ENCODE measurements at places on chromosomes 2 and 18.

GRCh38 chr18:627231-627630, 30.2 kb upstream of the TYMS start:
- DNase-seq: no peak

GRCh38 chr2:28960401-28960800, 20.7 kb upstream of the TOGARAM2 start:
- DNase-seq: no peak

DNA sequence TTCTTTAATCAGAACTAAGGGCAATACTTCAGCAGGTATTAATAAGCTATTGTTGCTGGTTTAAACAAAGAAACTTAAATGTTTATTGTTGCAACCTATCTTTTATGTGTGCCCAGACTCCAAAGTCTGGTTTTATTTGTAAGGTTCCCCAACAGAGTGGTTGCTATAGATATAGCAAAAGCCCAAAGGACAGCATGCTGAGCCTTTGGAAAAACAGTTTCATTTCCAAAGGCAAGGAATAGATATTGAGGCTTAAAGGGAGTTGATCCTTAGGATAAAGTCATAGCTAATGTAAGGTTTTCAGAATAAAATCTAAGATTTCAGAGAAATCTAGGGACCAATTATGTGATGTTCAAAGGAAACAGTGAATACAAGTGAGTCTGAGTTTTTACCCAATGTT, 413.2 kb upstream of the SLC14A2 start:
- DNase-seq: no peak

DNA sequence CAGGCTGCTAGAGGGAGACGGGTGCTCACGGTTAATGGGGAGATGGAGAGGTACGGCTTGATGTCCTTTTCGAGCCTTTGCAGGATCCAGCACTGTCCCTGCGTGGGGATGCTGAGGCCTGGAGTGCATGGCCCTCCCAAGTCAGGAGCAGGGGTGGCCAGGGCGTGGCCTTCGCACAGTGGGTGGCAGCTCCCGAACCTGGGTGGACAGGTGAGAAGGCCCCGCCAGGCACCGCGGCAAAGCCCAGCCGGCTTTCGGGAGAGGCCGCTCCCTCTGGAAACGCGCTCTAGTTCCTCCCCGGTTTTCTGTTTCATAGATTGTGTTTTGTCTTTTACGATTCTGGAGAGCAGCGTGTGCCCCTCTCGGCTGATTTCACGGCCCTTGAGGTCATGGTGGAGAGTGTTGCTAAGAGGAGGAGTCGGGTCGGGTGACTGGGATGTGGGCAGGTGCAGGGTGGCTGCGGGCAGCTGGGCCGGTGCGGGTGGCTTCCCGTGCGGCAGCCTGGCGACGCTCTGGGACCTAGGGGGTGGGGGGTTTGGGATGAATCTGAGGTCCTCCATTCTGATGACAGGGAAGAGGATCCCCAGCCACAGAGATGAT, 39.4 kb downstream of the CTDP1 start:
- DNase-seq: no peak

DNA sequence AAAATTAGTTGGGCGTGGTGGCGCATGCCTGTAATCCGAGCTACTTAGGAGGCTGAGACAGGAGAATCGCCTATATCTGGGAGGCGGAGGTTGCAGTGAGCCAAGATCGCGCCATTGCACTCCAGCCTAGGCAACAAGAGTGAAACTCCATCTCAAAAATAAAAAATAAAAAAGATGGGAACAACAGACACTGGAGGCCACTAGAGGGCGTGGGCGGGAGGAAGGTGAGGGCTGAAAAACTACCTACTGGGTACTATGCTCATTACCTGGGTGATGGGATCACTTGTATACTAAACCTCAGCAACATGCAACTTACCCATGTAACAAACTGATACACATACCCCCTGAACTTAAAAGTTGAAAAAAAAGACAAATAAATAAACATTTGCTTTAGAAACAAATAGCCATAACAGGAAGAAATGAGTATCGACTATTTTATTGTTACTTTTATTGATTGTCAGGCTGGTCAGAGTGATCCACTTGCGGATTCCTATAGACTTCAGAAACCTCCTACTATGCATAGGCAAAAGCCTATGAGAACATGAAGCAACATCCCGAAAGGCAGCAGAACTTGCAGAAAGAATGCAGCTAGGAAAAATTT, 61.0 kb downstream of the TMEM163 start:
- DNase-seq: no peak

GRCh38 chr2:216799873-216800431, 59.9 kb downstream of the TNP1 start:
- no peak for DNase-seq

DNA sequence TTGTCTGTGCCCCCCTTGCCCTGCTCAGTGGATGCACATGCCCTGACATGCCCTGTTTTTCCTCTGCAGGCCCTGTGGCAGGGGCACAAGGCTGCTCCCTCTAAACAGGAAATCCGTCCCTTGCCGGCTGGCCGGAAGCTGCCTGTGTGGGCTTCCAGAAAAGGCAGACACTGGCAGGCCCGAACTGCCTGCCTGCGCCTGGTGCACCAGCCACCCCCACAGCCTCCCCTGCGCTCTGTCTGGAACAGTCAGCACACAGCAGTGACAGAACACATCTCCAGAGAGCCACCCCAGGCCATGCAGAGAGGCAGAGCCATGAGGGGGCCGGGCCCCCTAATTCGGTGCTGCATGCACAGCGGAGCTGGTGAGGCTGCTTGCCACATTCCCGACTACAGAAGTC, 33.5 kb downstream of the LOXHD1 start:
- no peak for DNase-seq

- DNase-seq: no peak
These were observed 773.5 kb downstream of the CPS1 start for GRCh38 chr2:211329882-211330281.

DNA sequence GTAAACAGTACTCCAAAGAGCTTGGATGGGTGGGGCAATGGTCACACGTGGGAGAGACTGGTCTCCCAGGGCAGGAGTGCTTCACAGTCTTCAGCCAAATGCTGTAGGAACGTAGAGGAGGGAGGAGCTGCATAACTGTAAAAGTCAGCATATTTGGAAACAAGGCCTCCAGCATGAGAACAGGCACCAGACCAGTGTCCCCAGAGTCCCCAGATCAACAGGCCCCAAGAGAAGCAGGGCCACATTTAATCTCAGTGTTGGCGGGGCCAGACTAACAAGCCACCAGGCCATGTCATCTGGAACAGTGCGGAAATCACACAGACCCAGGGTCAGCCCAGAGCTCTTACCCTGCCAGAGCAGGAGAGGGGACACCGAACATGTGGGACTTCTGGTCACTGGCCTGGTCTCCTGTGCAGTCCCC, 63.2 kb downstream of the ADCY3 start:
- DNase-seq: no peak

GRCh38 chr2:136251197-136251884, 133.4 kb upstream of the CXCR4 start:
- no peak for DNase-seq

GRCh38 chr2:33670392-33670937, 71.4 kb upstream of the FAM98A start:
- no peak for DNase-seq

DNA sequence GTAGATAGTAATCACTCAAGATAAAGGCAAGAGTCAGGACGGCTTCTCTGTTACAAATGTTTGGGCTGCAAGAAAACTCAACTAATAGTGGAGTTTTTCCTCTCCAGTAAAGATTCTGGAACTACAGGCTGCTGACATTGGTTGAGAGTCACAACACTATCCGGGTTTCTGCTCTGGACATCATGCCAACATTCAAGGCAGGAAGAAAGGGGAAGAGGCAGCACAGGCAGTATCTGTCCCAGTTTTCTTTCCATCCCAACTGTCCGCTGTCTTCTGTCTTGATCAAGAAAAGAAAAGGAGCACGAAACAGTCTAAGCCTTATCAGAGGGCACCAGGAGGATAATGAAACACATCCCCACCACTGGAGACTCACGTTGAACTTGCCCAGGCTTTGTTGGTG, 132.1 kb downstream of the MAIP1 start:
- DNase-seq: no peak

- DNase-seq: no peak
These were observed 219.5 kb upstream of the NRP2 start for GRCh38 chr2:205462681-205463345.

DNA sequence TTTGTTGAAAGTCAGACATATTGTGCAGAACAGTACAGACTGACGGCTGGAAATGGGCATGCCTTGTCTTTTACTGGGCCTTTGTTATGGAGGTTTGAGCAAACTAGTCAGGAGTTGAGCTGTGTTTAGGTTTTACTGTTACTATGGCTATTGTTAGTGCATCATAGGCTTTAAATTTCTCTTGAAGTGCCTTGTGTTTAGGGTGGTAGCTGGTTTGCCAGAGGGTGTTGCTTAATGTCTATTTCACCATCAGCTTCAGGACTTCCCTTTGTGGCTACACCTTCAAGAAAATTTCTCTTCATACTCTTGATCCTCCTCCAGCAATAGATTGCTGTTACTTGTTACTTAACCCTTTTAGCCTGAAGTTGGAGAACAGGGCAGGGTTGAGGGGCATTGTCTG, 104.6 kb downstream of the CAPN13 start:
- no peak for DNase-seq

- DNase-seq: no peak
These were observed 143.4 kb downstream of the NDUFA10 start for GRCh38 chr2:239881561-239882320.

- DNase-seq: no peak
These were observed 306.9 kb upstream of the RAB6C start for GRCh38 chr2:129672521-129672920.

GRCh38 chr2:109494351-109494750, 119.4 kb downstream of the SEPTIN10 start:
- DNase-seq: no peak

DNA sequence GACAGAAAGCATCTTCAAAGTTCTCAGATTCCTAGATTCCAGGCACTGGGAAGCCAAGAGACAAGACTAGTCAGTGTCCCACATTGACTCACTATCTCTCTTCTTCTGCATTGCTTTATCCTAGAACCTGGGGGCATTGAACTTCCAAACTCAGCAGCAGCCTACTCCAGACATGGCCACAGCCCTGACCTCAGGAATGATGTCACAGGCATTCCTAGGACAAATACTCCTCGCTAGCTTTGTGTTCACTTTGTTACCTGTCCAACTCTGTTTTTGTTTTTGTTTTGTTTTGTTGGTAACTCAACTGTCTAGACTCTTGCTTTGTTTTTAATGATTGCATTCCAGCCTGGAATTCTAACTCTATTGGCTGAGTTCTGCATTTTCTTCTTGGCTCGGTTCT, 449.3 kb upstream of the SPHKAP start:
- DNase-seq: no peak

DNA sequence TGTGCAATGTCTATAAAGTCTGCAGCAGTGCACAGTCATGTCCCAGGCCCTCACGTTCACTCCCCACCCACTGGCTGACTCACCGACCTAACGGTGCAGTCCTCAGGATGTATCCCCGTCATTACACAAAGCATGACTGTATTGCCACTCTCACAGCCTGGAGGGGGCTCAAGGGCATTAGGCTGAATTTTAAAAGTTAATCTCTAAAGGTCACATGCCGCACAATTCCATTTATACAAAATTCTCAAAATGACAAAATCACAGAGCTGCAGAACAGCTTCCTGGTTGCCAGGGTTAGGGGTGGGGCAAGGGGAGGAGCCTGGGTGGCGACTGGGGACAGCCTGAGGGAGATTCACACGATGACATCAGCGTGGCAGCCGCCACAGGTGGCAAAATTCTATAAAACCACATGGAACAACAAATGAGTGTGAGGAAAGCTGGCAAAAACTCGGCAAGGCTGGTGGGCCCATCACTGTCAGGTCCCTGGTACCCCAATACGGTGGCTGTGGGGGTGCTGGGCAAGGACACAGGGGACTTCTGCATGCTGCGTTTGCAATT, 97.6 kb downstream of the NDUFA10 start:
- no peak for DNase-seq

- no peak for DNase-seq
These were observed 336.5 kb upstream of the MMADHC start for GRCh38 chr2:149924028-149924427.

DNA sequence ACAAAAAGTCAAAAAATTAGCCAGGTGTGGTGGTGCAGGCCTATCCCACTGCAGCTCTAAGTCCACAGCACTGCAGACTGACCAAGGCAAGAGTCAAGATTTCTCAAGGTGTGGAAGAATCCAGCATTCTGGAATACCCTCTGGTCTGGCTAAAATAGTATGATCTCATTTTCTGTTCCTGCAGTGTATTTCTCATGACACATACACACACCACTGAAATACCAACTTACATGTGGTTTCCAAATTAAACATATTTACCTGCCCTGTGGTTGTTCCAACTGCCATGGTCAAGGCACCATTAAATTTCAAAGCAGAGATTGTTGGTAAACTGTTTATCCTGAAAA, 30.9 kb downstream of the NOL10 start:
- no peak for DNase-seq

DNA sequence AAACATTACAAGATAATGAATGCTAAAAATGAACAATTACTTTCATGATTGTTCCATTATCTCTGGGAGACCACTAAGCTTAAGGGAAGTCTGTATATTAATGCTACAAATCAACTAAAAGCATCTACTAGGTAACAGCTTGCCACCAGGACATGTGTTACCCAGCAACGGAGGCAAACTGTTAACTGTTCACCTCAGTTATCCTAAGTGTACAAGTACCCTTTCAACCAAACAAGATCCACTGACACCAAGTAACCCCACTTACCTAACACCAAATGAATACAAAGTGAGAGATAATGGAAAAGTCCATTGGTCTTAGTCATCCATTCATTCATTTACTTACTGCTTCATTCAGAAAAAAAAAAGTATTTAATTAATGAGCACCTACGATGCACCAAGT, 54.7 kb upstream of the KIDINS220 start:
- no peak for DNase-seq

GRCh38 chr2:41375901-41376300, 671.9 kb upstream of the PKDCC start:
- no peak for DNase-seq

DNA sequence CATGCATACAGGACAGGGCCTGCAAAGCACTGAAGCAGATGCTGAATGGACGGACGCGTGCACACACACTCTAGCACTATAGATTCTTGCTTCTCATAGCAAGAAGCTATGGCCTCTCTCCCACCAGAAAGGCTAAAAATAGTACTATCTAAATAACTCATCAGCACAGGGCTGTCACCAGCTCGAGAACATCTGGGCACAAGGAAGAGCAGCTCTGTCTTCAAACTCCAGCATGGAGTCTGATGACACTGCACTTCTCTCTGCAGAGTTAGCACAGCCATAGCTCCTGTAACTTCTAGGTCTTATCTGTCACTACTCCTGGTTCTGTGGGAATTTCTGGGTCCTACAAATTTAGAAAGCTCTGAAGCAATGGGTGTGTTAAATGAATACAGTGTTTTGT, 123.5 kb downstream of the MYO5B start:
- DNase-seq: no peak

DNA sequence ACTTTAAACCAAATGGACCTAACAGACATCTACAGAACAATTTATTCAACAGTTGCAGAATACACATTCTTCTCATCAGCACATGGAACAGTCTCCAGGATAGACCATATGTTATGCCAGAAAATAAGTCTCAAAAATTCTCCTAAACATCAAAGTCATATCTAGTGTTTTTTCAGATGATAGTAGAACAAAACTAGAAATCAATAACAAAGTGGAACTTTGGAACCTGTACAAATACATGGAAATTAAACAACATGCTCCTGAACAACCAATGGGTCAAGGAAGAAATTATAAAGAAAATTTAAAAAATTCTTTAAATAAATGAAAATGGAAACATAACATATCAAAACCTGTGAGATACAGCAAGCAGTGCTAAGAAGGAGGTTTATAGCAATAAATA, 194.1 kb upstream of the SIX2 start:
- no peak for DNase-seq

GRCh38 chr2:63345285-63345633, 243.0 kb downstream of the WDPCP start:
- no peak for DNase-seq

- no peak for DNase-seq
These were observed 211.8 kb downstream of the SLC8A1 start for GRCh38 chr2:40240070-40240469.

All from stimulated activated CD8-positive, alpha-beta memory T cell treated with anti-CD3 and anti-CD28 coated beads, Interleukin-15, amount 100 ng/mL, for 24 hours (primary cell).